ENCODE measurements at places on chromosomes 16 and 17.

DNA sequence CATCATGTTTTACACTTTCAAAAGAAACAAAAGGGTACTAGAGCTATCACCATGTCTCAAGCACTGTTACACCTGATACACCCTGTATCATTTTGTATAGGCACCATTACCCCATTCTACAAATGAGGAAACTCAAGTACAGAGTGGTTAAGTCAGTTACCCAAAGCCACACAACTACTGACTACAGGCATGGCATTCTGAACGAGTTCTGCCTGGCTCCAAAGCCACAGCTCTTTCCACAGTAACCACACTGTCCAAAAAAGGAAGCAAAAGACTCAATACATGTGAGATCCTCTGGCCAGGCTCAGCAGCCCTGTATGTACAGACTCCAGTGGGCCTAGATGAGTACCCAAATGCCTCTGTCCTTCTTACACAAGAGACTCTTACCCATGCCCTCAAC, 4.7 kb downstream of the DYNC1LI2 start:
- H3K4me1 ChIP-seq = peaks cover 45% of the 10 kb centered on the region
- H3K36me3 ChIP-seq = peaks cover 41% of the 10 kb centered on the region
- H3K27me3 ChIP-seq = no peaks in the 10 kb centered on the region
- peak overlapping the region; percentile 73 for H3K27ac ChIP-seq

- no peaks in the 10 kb centered on the region for H3K27me3 ChIP-seq
- H3K4me1 ChIP-seq = peaks cover 65% of the 10 kb centered on the region
- peak; percentile 55 for DNase-seq
- H3K4me3 ChIP-seq = peak overlapping the region; percentile 46
- peaks cover 5% of the 10 kb centered on the region for H3K36me3 ChIP-seq
Observed at GRCh38 chr16:11312718-11313492, 31.8 kb upstream of the PRM1 start.

DNA sequence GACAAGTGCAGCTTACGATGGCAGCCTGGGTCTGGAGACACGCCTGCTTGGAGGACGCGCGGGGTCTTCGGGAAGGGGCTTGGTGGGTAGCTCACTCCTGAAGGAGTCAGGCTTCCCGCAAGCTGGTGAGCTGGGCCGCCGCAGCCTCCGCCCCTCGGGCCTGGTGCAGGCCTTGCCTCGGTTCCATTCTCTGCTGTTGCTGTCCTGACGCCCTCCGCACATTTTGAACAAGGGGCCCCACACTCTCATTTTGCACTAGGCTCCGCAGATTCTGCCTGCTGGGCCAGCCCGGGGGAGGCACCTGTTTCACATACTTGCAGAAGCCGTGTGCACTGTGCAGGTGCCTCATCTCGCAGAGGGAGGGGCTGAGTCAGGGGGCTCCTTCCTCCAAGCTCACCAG, 31.9 kb upstream of the CBX4 start:
- peaks cover 15% of the 10 kb centered on the region for H3K4me1 ChIP-seq
- H3K4me3 ChIP-seq = no peak overlapping the region

GRCh38 chr16:31286421-31287032, 26.8 kb downstream of the ITGAM start:
- H3K27ac ChIP-seq = no peak overlapping the region
- peaks cover 86% of the 10 kb centered on the region for H3K36me3 ChIP-seq
- no peak overlapping the region for H3K4me3 ChIP-seq
- H3K27me3 ChIP-seq = peaks cover 31% of the 10 kb centered on the region
- DNase-seq = no peak

GRCh38 chr16:85259115-85259831, 147.0 kb upstream of the CIBAR2 start:
- no peak overlapping the region for H3K4me3 ChIP-seq
- H3K27ac ChIP-seq = no peak overlapping the region
- peaks cover 17% of the 10 kb centered on the region for H3K27me3 ChIP-seq
- DNase-seq = no peak
- H3K4me1 ChIP-seq = no peaks in the 10 kb centered on the region

DNA sequence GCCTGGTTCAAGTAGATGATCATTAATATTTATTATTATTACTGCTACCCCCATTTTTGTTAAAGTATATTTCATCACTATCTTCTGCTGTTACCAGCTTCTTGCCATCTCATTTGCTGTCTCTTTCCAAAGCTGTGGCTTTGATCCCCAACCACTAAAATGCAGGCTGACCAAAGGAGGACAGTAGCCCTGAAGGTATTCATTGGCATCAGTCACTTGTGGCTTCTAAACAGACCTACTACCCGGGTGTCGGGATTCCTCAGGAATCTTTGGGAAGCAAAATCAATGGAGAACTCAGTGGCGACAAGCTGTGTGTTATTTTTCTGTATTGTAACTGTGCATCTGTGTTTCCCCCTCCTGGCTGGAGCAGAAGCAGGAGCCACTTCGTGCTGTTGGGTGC, 379.2 kb upstream of the ERCC4 start:
- no peak overlapping the region for H3K4me3 ChIP-seq
- no peak for DNase-seq
- H3K36me3 ChIP-seq = no peaks in the 10 kb centered on the region
- no peaks in the 10 kb centered on the region for H3K27me3 ChIP-seq
- H3K4me1 ChIP-seq = no peaks in the 10 kb centered on the region
- H3K27ac ChIP-seq = no peak overlapping the region

DNA sequence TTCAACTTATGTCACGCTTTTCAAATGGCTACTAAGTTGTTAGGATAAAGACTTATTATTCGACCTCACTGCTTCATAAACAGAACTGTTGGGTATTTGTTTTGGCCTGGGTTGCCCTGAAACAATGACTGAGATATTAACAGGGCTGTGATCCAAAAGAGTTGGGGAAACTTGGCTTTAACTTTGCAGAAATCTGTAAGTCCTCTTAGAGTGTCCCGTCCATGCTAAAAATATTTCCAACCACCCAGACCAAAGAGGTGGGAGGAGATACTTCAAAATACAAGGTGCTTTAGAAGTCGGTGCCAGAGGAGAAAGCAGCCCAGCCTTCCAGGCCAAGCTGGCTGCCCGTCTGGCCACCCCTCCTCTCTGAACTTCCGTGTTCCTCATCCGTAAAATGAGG, 16.1 kb upstream of the SPATA32 start:
- H3K27me3 ChIP-seq = no peaks in the 10 kb centered on the region
- H3K4me3 ChIP-seq = no peak overlapping the region
- peaks cover 36% of the 10 kb centered on the region for H3K36me3 ChIP-seq
- no peak overlapping the region for H3K27ac ChIP-seq
- DNase-seq = no peak

- H3K27ac ChIP-seq = no peak overlapping the region
- H3K4me3 ChIP-seq = no peak overlapping the region
- H3K36me3 ChIP-seq = no peaks in the 10 kb centered on the region
- H3K4me1 ChIP-seq = no peaks in the 10 kb centered on the region
- no peak for DNase-seq
Observed at GRCh38 chr17:12909046-12909445, 108.8 kb downstream of the ELAC2 start.

- H3K27me3 ChIP-seq = peaks cover 3% of the 10 kb centered on the region
- no peak overlapping the region for H3K27ac ChIP-seq
- H3K4me3 ChIP-seq = no peak overlapping the region
- H3K4me1 ChIP-seq = peaks cover 7% of the 10 kb centered on the region
- DNase-seq = no peak
- no peaks in the 10 kb centered on the region for H3K36me3 ChIP-seq
Observed at GRCh38 chr17:48871551-48872351, 20.8 kb upstream of the ATP5MC1 start.

DNA sequence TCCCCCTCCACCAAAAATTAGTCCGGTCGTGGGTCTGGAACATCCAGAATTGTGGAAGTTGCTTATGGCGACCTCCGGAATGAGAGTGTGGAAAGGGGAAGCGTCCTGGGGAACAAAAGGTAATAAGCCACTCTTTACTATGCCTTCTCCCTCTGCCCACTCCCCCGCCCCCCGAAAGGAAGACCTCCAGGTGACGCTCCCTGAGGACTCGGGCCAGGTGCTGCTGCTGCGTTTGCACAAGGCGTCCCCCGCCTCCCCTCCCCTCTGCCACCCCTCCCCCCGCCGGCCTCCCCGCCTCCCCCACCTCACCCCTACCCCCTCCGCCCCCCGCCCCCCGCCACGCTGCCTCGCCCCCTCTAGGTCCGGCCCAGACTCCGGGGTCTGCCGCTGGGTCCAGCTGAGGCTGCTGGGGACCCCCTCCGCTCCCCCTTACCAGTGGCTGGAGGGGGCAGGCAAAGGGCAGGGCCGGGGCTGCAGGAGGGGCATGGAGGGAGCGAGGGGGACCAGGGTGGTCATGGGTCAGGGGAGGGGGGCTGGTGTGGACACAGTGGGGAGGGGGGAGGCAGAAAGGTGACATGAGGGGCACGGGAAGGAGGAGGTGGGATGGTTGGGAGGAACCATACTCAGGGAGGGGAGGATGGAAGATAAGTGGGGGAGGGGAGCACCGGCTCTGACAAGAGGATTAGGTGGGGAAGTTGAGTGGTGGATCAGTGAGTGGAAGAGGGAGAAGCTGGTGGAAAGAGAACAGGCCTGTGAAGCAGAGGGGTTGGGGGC, 23.6 kb downstream of the ALOX12B start:
- H3K27ac ChIP-seq = no peak overlapping the region
- DNase-seq = no peak
- no peak overlapping the region for H3K4me3 ChIP-seq
- no peaks in the 10 kb centered on the region for H3K36me3 ChIP-seq

DNA sequence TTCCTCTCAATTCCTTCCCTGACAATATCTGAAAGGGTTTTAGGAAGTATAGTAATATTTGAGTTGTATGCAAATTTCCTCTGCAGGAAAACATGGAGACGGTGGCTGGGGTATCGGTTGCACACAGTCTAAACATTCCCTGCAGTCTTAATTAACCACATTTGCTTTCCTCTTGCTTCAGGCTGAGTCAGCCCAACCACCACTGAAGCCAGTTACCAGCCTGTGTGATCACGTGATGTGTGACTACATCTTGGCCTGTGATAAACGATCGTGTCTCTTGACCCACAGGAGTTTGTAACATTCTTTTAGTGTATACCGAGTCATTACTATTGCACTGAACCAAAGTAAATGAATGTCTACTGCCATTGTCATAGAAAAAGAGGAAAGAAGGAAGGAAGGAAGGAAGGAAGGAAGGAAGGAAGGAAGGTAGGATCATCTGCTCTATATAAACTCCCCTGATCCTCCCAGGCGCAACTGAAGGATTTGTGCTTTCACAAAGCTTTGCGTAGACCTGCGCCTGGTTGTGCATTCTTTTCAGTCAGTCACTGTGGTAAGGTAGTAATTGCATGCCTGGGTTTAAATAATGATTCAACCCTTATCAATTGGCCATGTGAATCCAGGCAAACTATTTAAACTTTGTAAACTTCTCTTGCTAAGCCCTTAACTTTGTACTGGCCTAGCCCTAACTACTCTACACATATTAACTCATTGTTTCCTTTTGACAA, 280.6 kb upstream of the SALL1 start:
- H3K27me3 ChIP-seq = no peaks in the 10 kb centered on the region
- no peaks in the 10 kb centered on the region for H3K36me3 ChIP-seq
- H3K27ac ChIP-seq = no peak overlapping the region
- no peak for DNase-seq

DNA sequence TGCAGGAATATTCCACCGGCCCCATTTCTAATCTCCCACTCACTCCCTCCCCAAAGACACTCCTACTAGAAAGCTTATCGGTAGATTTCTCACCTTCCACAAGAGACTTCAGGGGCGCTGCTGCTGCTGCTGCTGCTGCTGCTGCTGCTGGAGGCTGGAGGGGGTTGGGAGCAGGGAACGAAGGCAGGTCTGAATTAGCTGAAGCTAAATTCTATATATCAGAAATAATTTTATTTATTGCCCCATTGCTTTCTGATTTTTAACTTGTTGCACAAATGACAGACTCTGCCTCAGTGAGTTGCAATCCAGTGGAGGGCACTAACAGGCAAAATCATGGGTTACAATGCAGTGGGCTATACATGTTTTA, 25.8 kb upstream of the HLF start:
- peak overlapping the region; percentile 26 for H3K27ac ChIP-seq
- H3K4me1 ChIP-seq = peaks cover 19% of the 10 kb centered on the region
- peak overlapping the region; percentile 77 for H3K4me3 ChIP-seq
- no peaks in the 10 kb centered on the region for H3K36me3 ChIP-seq

GRCh38 chr17:38789185-38789584, 10.2 kb downstream of the PIP4K2B start:
- H3K27ac ChIP-seq = no peak overlapping the region
- no peak overlapping the region for H3K4me3 ChIP-seq
- H3K27me3 ChIP-seq = no peaks in the 10 kb centered on the region
- peaks cover 4% of the 10 kb centered on the region for H3K4me1 ChIP-seq

- H3K36me3 ChIP-seq = no peaks in the 10 kb centered on the region
- H3K4me3 ChIP-seq = no peak overlapping the region
- H3K27me3 ChIP-seq = no peaks in the 10 kb centered on the region
- no peak overlapping the region for H3K27ac ChIP-seq
- H3K4me1 ChIP-seq = no peaks in the 10 kb centered on the region
Observed at GRCh38 chr17:9309216-9309615, 266.4 kb downstream of the STX8 start.

DNA sequence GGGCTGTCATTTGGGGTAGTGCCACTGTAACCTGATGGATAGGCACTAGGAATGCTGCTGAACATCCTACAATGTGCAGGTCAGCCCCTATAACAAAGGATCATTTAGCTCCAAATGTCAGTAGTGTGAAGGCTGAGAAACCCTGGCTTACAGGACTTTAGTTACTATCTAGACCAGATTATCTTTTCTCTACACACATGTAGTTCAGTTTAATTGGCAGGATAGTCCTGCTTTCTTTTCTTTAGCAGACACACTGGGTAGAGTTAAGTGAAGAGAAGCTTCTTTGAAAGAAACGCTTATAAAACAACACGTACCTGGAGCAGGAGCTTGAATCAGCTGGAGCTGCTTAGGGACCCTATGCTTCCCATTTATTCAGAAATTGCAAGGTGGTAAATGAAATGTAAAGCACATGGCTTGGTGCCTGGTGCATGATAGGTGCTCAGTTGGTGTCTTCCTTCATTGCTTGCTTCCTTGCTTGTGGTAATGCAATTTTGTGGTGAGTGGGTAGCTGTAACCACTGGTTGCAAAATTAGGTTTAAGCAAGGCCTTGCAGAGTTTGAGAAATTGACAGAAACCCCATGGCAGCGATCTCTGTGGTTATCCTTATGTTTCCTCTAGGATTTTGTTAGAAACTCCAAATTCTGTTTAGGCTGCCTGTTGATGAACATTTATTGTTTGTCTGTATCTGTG, 9.4 kb downstream of the METTL9 start:
- no peak overlapping the region for H3K4me3 ChIP-seq
- peaks cover 16% of the 10 kb centered on the region for H3K36me3 ChIP-seq
- H3K27me3 ChIP-seq = no peaks in the 10 kb centered on the region
- DNase-seq = peak; percentile 59

- no peaks in the 10 kb centered on the region for H3K4me1 ChIP-seq
- no peaks in the 10 kb centered on the region for H3K27me3 ChIP-seq
- peaks cover 7% of the 10 kb centered on the region for H3K36me3 ChIP-seq
- H3K4me3 ChIP-seq = no peak overlapping the region
- DNase-seq = no peak
Observed at GRCh38 chr16:68993885-68994284, 111.6 kb upstream of the HAS3 start.

All from activated CD4-positive, alpha-beta memory T cell treated with anti-CD3 and anti-CD28 coated beads, Interleukin-2, amount 10 ng/mL, durations not matched to agents 7 days and 5 days (primary cell).